ENCODE measurements at places on chromosomes 3 and 15.

DNA sequence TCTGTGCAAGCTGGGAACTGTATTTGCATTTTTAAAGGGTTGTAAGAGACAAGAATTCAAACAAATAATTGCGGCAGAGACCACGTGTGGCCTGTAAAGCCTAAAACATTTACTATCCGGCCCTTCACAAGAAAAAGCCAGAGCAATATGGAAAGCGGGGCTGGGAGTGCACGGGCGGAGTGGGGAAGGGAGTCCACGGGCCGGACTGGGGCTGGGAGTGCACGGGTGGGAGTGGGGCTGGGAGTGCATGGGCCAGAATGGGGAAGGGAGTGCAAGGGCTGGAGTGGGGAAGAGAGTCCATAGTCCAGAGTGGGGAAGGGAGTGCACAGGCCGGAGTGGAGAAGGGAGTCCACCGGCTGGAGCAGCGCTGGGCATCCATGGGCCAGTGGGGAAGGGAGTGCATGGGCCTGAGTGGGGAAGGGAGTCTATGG lies 41.2 kb downstream of the KLF15 start:
- no peak for DNase-seq

- DNase-seq: no peak
Observed at GRCh38 chr3:114499976-114500375, 206.1 kb downstream of the TIGIT start.

- no peak for DNase-seq
Observed at GRCh38 chr3:17551333-17551732, 191.1 kb downstream of the TBC1D5 start.

DNA sequence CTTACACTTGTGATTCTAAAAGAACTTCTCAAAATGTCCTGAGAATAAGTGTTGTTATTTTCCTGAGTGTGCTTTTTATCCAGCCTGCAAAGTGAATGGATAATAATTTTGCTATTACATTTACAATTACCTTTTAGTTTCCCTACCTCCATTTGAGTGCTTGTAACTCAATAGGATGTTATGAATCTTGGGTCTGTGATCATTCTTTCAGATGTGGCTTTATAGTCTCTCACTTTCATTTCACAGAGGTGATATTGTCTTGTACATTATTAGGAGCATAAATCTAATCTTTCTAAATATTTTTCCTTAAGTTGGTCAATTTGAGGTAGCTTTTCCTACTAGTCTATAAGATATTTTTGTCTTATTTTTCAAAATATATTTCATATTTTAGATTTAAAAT lies 386.3 kb upstream of the EPHA6 start:
- DNase-seq: no peak

DNA sequence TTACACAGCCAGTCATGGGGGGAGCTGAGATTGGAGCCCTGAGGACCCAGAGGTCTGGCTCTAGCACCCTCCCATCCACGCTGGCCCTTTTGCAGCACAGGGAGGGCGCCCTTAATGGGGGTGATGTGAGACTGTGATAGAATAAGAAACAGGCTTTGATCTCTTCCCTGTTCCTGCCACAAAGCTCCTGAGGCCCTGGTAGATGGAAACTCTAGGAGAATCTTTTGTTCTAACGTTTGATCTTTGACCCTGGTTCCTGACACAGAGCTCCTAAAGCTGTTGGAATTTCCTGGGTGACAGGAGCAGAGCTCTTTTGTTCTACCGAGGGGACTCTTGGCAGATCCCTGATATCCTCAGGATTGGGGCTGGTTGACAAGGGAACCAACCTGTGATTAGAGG lies 1.2 kb upstream of the UROC1 start:
- DNase-seq: no peak

DNA sequence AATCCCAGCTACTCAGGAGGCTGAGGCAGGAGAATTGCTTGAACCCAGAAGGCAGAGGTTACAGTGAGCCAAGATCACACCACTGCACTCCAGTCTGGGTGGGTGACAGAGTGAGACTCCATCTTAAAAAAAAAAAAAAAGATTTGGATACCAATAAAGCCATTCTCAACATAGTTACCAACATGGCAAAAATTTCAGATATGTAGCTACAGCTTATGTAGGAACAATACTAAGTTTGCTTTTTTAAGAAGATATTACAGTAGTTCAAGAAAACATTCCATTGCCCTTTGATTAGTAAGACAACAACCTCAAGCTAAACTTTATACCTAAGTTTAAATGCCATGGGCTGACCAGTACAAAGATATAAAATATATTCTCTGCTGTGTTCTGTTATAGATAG lies 34.4 kb downstream of the ZNF106 start:
- no peak for DNase-seq

GRCh38 chr3:101256511-101256910 lies 63.9 kb downstream of the IMPG2 start:
- no peak for DNase-seq

- DNase-seq: no peak
Observed at GRCh38 chr15:60370105-60370868, 27.5 kb downstream of the ANXA2 start.

DNA sequence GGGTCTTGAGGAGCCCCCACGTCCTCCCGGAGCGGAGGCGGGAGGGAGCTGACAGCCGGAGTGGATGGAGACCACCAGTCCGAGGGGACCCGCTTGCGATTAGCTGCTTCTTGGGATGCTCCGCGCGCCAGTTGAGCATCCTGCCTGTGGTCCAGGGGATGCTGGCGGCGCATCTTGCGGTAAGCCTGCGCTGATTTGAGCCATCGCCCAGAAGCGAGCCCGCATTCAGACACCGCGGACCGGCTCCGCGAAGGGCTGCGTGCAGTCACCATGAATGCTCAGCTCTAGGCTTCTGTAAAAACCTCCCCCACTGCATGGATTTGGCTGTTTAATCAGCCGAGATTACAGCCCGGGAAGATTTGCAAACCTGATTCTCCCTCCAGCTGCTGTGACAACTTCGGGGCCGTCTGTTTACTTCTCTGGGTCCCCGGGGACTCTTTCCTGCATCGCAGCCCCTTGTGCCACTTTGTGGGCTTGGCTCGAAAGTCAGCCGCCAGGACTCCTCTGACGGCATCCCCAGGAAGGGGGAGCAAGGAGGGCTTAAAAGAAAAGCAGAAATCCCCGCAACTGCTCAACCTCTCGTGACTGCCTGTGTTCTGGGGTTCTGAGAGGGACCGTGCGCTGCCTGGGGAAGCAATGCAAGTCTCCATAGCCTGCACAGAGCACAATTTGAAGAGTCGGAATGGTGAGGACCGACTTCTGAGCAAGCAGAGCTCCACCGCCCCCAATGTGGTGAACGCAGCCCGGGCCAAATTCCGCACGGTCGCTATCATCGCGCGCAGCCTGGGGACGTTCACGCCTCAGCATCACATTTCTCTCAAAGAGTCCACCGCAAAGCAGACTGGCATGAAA lies 171.1 kb downstream of the KCNAB1 start:
- no peak for DNase-seq

- DNase-seq: no peak
Observed at GRCh38 chr3:146715170-146715569, 110.0 kb upstream of the PLSCR5 start.

Data from stimulated activated CD4-positive, alpha-beta T cell treated with anti-CD3 and anti-CD28 coated beads, TNF-alpha, amount 100 ng/mL, for 48 hours (primary cell).